Stimulated activated CD8-positive, alpha-beta memory T cell treated with anti-CD3 and anti-CD28 coated beads, Interleukin-4, amount 100 ng/mL, for 4 hours (primary cell): ENCODE measurements at places on chromosomes 12 and 14.

DNA sequence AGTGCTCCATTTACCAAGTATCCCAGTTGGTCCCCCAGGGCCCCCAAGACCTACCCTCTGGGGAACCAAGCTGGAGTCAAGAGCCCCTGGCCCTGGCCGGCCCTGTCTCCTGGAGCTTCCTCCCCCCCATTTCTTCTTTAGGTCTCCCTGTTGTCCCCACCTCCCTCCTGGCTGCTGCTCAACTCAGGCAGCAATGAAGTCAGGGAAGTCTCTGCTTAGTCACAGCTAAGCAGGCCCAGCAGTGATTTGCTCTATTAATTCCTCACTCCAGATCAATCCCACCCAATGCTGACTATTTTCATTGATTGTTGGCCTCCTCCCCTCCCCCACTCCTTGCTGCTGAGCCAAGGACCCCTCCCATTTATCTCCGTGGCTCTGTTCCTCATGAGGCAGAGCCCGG, 28.3 kb downstream of the VSX2 start:
- no peak for DNase-seq

GRCh38 chr14:38012056-38012455, 195.6 kb upstream of the SSTR1 start:
- no peak for DNase-seq

- no peak for DNase-seq
These were observed 17.1 kb downstream of the DDX51 start for GRCh38 chr12:132127041-132127440.

DNA sequence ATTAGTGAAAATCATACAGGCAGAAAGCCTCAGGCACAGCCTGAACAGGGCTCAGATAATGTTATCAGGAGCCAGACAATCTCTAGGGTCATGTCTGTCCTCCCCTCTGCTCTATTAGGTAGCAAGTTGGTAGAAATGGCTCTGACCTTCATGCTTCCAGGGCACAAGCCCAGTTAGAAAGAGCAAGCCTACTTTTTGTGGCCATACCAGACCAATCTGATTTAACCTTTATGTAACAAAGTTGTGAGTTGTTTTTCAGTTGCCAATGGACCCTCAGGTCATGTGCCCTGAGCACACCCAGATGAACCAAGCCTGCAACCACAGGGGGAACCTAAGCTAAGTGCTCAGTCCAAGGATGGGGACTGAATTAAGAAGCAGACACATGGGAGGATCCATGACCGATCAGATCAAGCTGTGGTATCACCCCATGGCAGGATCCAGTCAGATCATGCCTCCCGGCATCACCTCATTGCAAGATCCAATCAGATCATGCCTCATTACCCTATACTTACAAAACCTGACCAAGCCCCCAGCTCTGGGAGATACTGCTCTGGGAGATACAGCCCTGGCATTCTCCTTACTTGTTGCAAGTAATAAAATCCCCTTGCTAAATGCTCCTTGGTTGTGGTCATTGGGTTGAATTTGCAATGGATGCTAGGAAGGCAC, 18.8 kb upstream of the HIGD1C start:
- no peak for DNase-seq

GRCh38 chr12:120534703-120535655, 823 bp downstream of the RNF10 start:
- DNase-seq, result no peak

DNA sequence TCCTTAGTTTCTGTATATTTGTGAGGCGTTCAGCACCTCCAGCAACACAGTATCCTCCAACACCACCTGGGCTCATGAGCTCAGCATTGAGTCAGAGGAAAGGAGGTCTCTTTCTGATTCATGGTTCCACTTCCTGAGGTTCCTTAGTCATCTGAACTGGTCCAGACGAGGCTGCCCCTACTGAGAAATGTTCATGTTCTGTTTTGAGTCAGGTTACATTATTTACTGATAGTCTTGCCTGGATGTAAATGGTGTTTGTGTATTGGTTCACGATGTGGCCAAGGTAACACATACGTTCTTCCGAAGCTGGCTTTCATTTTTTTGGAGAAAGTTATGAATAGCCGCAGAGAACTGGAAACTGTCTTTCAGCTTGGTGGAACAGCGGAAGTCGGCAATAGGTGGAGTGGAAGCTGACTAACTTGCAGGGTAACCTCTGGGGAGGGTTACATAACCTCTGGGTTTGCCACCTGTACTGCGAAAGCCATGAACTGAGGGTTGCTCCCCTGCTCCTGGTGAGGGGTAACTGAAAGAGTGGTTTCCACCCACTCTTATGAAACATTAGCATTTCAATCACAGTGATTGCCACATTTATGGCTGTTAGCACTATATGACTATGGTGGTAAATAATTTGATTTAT, 42.2 kb upstream of the MANSC4 start:
- DNase-seq, result peak; percentile 38

GRCh38 chr14:103185051-103186029, 62.1 kb downstream of the TNFAIP2 start:
- no peak for DNase-seq

DNA sequence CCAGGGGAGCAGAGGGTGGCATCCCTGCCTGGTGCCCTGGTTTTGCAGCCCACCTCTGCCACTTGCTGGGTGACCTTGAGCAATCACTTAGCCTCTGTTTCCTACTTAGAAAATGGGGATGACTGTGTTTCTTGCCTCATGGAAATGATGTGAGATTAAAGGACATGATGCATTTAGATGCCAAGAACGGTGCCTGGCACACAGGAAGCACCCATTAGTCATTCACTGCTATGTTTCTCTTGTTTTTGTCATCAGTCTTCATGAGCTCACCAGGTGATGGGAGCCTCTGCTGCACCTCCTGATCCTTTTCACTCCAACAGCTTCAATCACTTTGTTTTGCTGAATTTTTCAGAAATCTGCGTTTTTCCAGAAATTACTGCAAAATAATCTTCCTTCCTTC, 23.6 kb upstream of the ATF1 start:
- no peak for DNase-seq

DNA sequence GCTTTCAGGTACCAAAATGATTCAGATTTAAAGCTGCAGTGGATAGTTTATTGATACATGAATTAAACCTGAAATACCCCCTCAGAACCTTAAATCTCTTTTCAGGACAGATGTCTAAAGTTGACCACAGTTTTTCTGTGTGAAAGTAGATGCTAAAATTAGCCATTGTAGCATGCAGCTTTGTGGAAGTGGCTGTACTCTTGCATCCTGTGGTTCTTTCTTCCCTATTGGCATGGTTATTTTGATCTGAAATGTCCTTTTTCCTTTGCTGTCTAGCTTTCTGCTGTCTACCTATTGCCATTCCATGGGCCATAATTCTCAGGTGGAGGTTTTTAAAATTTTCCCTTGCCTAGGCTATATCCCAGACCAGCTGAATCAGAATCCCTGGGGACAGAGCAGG, 455.6 kb downstream of the ZFP36L1 start:
- no peak for DNase-seq

DNA sequence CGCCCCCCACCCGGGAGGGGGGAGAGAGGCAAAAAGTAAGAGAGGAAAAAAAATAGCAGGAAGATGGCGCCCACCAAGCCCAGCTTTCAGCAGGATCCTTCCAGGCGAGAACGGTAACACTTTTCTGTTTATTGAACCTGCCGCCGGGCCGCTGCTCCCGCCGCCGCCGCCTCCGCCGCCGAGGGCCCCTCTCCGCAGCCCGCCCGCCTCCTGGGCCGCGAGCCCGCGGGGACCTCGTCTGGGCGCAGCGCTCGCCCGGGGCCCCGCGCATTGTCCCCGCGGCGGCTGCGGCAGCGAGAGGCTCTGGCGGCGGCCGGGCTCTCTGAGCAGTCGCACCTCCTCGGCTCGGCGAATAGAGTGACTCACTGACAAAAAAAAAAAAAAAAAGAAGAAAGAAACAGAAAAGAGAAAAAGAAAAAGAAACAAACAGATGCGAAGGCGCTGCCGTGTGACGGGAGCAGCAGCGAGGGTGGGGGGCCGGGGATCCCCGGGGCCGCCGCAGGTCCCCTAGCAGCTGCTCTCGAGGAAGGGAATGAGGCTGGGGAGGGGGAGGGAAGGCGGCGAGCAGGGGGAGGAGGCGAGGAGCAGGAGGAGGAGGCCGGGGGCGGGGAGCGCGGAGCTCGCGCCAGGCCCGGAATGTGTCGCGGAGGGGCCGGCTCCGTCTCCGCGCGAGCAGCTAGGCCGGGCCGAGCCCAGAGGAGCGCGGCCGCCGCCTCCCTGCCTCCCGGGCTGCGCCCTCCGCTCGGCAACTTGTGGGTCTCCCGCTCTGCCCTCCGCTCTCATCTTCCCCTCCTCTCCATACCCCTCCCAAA, 781 bp downstream of the NPAS3 start:
- DNase-seq, result no peak

DNA sequence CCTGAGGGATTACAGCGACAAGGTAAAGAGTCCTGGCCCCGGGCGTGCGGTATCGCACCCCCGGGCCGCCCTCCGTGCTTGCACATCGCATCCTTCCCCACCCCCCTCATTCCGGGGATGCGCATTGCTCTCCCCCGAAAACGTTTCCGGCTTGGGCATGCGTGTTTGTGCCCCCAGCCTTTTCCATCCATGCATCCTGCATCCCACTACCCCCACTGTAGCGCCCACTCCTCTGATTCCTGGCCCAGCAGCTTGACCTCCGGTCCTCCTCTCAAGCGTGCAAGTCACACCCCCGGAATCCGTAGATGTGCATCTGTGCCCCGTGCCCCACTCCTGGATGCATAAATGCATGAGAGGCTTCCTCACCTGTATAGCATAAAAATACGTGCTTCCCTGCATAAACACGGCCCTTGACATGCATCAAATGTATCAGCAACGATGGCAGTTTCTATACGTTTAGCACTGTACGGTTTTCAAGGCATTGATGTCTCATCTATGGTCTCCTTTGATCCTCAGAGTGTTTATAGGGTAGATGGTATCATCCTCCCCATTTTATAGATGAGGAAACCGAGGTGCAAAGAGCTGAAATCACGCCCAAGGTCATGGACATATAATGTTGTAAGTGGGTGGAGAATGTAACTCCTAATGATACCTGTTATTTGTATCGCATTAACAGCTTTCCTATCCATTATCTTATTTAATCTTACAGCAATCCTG, 484 bp downstream of the RIC8B start:
- no peak for DNase-seq

DNA sequence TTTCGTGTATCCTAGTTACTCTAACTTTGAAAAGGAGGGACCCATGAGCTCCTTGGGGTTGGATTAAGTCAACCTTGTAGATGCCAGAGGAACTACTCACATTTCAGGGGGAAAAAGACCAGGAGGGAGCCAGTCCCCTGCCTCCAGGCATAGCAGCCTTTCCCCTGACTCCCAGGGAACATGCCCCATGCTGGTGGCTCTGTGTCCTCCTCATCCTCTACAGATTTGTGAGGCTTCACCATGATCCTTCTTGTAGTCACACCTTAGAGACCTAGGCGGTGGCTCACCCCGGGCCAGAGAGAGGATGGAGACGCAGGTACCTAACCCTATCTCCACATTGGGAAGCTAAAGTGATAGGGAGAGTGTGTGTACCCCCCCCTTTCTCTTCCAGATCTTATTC, 16.0 kb upstream of the PPP1R1A start:
- DNase-seq, result no peak

DNA sequence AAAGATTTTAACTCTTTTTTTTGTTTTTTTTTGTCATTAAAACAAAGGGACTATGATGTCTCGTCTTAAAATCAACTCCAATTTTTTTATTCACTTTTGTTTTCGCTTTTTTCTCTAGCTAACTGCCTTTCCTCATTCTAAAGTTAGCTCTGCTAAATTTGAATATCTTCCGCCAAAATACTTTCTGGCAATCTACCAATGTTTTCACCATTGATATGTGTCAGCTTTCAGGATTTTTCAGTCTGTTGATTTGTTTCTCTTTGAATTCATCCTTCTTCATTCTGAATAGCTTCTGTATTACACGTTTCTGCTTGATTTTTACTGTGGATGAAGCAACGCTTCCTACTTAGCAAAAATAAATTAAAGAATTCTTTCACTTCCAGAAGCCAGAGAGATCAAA, 38.7 kb upstream of the NOVA1 start:
- no peak for DNase-seq

GRCh38 chr14:38999949-39000348, 103.1 kb downstream of the SEC23A start:
- DNase-seq, result no peak

GRCh38 chr14:67766035-67766680, 50.2 kb downstream of the ZFYVE26 start:
- DNase-seq, result no peak

DNA sequence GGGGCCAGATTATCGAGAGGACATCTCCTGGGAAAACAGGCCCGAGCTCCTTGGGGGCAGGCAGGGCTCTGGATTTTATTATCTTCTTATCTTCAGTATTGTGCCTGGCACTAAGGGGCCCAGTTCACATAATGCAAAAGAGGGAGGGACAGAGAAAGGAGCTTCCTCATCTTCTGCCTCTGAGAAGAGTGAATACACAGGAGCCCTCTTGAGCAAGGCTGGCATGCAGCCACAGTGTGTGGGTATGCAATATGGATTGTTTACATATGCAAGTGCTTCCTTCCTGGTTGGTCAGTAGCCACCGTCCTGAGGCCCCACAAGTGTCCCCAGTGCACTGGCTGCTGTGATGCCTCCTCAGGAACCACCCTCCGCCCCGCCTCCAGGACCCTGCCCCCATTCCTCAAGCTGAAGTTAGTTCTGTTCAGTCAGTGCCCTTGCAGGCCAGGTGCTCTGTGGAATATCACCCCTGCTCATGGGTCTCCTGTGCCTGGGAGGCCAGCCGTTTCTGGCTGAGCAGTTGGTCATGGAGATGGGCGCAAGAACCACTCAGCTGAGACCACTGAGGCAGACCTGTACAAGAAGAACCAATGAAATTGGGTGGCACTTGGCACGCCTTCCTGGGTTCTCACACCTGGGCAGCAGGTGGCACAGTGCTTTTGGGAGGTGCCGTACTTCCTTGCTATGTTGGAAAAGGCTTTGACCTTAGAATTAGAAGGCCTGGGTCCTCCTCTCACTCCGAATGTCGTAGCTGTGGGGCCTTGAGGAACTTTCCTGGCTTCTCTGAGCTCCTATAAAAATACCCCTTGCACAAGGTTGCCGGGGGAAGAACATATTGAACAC, 35.1 kb upstream of the ACTN1 start:
- no peak for DNase-seq

- DNase-seq, result no peak
These were observed 231.2 kb downstream of the VRK1 start for GRCh38 chr14:97028382-97028781.

- DNase-seq, result no peak
These were observed 39.5 kb downstream of the CLIP1 start for GRCh38 chr12:122382919-122383350.

DNA sequence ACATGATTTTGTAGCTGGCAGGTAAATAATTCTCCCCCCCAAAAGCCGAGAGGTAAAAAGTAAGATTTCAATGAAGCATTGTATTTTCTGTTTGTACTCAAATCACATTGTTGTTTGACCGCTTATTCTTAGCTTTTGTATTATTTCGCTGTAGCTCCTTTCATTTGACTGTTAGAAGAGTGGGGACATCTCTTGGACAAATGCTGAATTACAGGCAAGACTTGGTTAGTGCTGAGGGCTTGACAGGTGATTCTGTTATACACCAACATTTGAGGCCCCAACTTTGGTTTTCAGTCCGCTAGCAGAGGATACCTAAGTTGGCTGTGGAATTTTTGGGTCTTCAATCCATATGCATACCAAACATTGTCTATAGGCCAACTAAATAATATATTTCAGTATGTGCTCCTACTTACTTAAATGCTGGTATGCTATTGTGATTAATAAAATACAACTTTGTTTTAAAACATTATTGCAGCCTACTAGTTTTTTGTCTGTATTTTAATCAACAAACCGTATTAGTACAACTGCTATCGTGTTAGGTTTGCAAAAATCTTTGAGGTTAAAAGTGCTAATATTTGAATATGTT, 102.2 kb downstream of the ERC1 start:
- DNase-seq, result peak; percentile 3

GRCh38 chr12:98194591-98194990, 320.8 kb upstream of the TMPO start:
- DNase-seq, result no peak
